ENCODE measurements at places on chromosomes 3 and 15.

- H3K36me3 ChIP-seq, result peaks cover 8% of the 10 kb centered on the region
- H3K4me1 ChIP-seq, result peaks cover 10% of the 10 kb centered on the region
- no peak overlapping the region for H3K4me3 ChIP-seq
Observed at GRCh38 chr15:65100442-65100841, 14.6 kb downstream of the UBAP1L start.

DNA sequence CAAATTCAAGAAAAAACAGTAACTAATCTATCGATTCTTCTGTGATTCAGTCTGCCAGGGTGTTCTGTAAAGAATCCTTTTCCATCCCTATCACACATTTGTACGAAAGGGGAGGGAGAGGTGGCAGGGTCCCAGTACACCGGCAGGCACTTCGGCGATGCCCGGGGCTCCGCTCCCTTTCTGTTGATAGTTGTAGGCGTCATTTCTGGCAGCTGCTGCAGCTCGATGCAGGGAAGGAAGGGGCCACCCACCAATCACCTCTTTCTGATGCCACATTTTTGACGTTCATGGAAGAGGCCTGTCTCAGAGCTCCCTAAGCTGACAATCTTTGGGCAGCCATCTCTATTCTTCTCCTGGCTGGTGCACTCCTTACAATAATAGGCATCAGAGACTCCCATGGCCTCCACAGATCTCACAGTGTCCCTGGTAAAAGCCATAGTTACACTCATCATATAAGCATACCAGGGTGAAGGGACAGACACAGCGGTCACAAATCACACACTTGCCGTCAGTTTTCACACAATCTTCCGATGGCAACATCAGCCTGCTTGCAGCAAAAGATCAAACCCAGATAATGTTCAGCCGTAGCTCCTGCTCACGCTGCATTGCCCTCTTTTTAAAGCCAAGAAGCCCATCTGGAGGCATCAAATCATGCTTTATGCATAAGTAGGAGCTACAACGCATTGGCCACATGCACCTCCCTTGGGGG lies 60.8 kb upstream of the ZBTB38 start:
- peak overlapping the region; percentile 81 for H3K4me3 ChIP-seq
- no peak for DNase-seq
- peaks cover 2% of the 10 kb centered on the region for H3K36me3 ChIP-seq
- peaks cover 47% of the 10 kb centered on the region for H3K4me1 ChIP-seq
- peak overlapping the region; percentile 91 for H3K27ac ChIP-seq

- no peak overlapping the region for H3K4me3 ChIP-seq
- H3K27ac ChIP-seq, result no peak overlapping the region
- no peaks in the 10 kb centered on the region for H3K36me3 ChIP-seq
- no peaks in the 10 kb centered on the region for H3K4me1 ChIP-seq
- no peak for DNase-seq
- peaks cover 20% of the 10 kb centered on the region for H3K27me3 ChIP-seq
Observed at GRCh38 chr3:107124885-107125284, 252.4 kb upstream of the CCDC54 start.

GRCh38 chr3:107112356-107112755 lies 264.9 kb upstream of the CCDC54 start:
- DNase-seq, result no peak
- no peaks in the 10 kb centered on the region for H3K4me1 ChIP-seq
- no peaks in the 10 kb centered on the region for H3K36me3 ChIP-seq
- no peak overlapping the region for H3K4me3 ChIP-seq
- H3K27ac ChIP-seq, result no peak overlapping the region

DNA sequence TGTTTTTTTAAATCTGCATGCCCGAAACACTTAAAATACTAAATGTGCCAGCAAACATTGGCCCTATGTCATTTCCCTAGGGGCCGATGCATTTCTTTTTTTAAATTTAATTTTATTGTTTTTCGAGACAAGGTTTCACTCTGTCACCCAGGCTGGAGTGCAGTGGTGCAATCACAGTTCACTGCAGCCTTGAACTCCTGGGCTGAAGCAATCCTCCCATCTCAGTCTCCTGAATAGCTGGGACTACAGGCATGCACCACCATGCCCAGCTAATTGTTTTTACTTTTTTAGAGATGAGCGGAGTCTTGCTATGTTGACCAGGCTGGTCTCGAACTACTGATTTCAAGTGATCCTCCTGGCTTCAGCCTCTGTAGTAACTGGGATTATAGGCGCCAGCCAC lies 5.5 kb downstream of the PARP9 start:
- H3K4me3 ChIP-seq, result no peak overlapping the region
- H3K36me3 ChIP-seq, result peaks cover 10% of the 10 kb centered on the region
- DNase-seq, result no peak
- H3K27ac ChIP-seq, result no peak overlapping the region
- H3K27me3 ChIP-seq, result no peaks in the 10 kb centered on the region

DNA sequence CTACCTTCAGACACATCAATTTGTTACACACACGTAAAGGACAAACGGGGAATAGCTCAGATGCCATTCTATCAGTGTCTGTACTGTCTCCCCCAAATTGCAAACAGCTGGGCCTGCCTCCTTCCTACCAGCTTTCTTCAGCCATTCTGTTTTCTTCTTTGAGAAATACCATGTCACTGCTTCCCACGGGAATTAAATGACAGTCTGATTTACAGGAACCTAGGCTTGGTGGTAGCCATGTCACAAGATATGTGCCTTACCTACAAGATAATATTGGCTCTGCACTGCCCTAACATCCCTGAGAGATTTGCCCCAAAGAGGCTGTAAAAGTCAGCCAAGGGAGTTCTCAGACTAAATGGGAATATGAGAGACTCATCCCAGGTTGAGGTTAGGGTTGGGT lies 308.3 kb downstream of the LRTM1 start:
- DNase-seq, result no peak
- H3K27me3 ChIP-seq, result no peaks in the 10 kb centered on the region
- H3K4me3 ChIP-seq, result no peak overlapping the region
- no peak overlapping the region for H3K27ac ChIP-seq
- no peaks in the 10 kb centered on the region for H3K4me1 ChIP-seq

DNA sequence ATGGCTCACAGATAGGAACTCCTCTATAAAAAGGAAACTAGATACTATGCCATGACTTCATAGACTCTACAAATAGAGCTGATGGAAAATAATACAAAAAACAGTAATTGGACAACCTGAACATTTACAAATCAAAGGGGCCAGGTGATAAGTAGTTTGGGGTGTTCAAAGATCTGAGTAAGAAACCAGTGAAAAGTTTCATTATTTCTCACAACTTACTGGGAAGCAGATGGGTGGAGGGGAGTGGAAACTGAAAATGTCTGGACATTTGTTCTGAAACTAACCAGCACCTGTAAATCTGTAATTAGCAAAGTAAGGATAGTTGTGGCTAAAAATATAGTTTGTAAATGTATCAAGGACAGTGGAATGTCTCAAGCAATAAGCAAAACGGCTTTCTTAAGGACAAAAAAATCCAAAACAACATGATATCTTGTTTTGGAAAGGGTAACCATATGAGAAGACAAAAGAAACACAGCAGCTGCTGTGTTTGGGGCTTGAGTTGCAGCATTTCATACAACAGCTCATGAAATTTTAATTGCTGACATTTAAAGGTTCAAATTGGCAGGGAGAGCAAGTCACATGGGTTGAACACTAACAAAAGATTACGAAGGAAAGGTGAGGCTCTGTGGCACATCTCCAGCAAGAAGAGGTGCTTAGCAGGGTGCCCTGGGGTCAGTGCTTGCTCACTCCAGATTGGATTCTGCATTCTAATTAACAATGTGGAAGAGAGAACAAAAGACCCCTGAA lies 26.8 kb upstream of the THBS1 start:
- peaks cover 37% of the 10 kb centered on the region for H3K27me3 ChIP-seq
- H3K4me3 ChIP-seq, result no peak overlapping the region
- no peaks in the 10 kb centered on the region for H3K36me3 ChIP-seq
- DNase-seq, result no peak

- no peak overlapping the region for H3K4me3 ChIP-seq
- no peaks in the 10 kb centered on the region for H3K27me3 ChIP-seq
- no peak for DNase-seq
- peaks cover 6% of the 10 kb centered on the region for H3K36me3 ChIP-seq
- no peak overlapping the region for H3K27ac ChIP-seq
Observed at GRCh38 chr15:77046704-77047412, 24.1 kb downstream of the TSPAN3 start.

GRCh38 chr3:12724794-12725193 lies 34.3 kb downstream of the TMEM40 start:
- no peaks in the 10 kb centered on the region for H3K27me3 ChIP-seq
- no peaks in the 10 kb centered on the region for H3K36me3 ChIP-seq
- DNase-seq, result no peak
- H3K4me1 ChIP-seq, result peaks cover 7% of the 10 kb centered on the region
- no peak overlapping the region for H3K4me3 ChIP-seq
- no peak overlapping the region for H3K27ac ChIP-seq

DNA sequence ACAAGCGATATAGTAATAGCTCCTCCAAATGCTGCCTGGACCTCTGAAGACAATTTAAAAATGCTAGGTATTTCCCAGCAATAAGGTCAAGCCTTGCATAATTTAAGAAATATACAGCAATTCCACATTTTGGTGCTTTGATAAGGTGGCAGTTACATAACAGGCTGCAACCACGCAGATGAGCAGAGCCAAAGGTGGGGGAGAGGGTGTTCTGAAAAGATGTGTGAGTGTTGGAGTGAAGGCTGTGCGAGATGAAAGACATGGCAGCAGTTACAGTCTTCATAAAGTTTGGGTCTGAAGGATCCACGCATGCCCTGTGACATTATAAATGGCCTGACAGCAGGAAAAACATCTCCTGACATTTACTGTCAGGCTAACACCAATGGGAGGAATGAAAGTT lies 26.1 kb downstream of the CTDSPL start:
- peaks cover 11% of the 10 kb centered on the region for H3K27me3 ChIP-seq
- no peak overlapping the region for H3K4me3 ChIP-seq
- H3K36me3 ChIP-seq, result peaks cover 2% of the 10 kb centered on the region
- H3K27ac ChIP-seq, result no peak overlapping the region

DNA sequence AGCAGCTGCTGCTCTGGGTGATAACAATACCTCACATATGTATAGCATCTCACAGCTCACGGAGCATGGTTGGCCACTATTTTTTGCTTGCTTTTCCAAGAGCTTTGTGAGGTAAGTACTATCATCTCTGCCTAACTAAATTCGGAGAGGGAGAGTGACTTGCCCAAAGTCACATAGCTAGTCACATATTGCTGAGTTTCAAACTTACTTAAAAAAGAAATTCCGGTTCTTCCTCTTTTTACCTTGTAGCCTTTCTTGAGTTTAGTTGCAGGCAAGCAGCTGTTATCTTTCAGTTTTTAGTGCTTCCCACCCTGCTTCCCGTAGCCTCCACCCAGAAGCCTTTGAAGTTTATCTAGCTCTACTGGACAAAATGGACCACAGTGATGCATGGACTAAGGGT lies 309.2 kb downstream of the PDCD6IP start:
- H3K27me3 ChIP-seq, result no peaks in the 10 kb centered on the region
- no peaks in the 10 kb centered on the region for H3K36me3 ChIP-seq
- DNase-seq, result no peak
- no peak overlapping the region for H3K27ac ChIP-seq

GRCh38 chr3:168081856-168082255 lies 13.9 kb downstream of the GOLIM4 start:
- no peaks in the 10 kb centered on the region for H3K36me3 ChIP-seq
- H3K4me3 ChIP-seq, result no peak overlapping the region
- H3K27ac ChIP-seq, result no peak overlapping the region
- H3K4me1 ChIP-seq, result no peaks in the 10 kb centered on the region

GRCh38 chr15:83312071-83312470 lies 27.6 kb upstream of the BNC1 start:
- H3K4me3 ChIP-seq, result no peak overlapping the region
- no peaks in the 10 kb centered on the region for H3K36me3 ChIP-seq
- no peak overlapping the region for H3K27ac ChIP-seq
- no peak for DNase-seq
- H3K27me3 ChIP-seq, result peaks cover 18% of the 10 kb centered on the region

GRCh38 chr3:170623524-170623923 lies 37.6 kb upstream of the SLC7A14 start:
- no peak overlapping the region for H3K4me3 ChIP-seq
- no peaks in the 10 kb centered on the region for H3K27me3 ChIP-seq
- H3K36me3 ChIP-seq, result no peaks in the 10 kb centered on the region
- no peaks in the 10 kb centered on the region for H3K4me1 ChIP-seq
- no peak for DNase-seq

DNA sequence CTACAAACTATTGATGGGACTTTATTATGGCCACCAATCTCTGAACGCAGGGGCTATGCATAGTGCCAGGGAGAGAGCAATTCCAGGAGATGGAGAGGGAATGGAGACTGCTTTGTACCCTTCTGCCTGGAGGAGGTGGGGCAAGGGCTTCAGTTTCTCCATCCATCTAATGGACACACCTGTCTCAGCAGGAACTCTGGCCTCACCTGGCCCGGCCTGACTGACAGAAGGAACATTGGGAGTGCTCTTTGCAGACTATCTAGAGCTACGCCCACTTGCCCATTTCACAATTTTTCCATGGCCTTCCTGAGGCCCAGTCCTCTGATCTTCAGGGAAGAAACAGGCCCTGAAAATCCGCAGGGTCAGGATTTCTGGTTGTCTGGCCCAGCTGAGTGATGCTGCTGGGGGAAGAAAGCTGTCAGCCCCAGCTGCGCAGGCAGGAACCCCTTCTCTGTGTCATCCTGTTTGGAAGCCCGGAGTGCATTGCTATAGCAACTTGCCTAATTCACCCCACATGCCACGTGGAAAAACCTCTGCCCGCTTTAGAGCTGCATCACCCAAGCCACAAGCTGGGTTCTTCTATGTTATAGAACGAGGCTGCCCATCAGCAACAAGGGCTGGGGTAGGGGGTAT lies 6.4 kb downstream of the ITGA11 start:
- H3K36me3 ChIP-seq, result no peaks in the 10 kb centered on the region
- DNase-seq, result no peak
- no peak overlapping the region for H3K4me3 ChIP-seq
- peaks cover 59% of the 10 kb centered on the region for H3K27me3 ChIP-seq

DNA sequence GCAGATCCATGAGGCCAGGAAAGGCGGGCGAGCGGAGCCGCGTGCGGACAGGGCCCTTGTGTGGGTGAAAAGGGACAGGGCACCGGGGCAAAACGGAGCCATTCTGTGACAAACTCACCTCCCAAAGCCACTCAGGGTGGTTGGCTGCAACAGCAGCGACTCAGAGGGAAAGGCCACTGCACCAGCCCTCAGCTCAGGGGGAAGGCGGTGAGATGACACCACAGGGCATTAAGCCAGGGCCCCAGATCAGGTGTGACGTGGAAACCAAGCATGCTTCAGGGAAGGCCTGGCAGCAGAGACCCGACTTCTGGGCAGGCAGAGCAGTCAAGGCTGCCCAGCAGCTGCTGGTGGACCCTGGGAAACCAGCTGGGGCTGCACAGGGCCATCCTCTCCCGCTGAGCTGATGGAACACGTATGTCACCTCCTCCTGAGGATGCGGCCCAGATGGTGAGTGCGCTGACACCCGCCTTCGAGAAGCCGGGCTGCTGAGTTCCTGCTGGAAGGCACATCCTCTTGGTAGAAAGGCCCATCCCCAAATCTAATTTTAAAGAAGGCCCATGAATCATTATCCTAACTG lies 82.3 kb downstream of the CHSY1 start:
- H3K4me3 ChIP-seq, result no peak overlapping the region
- no peak overlapping the region for H3K27ac ChIP-seq
- H3K36me3 ChIP-seq, result no peaks in the 10 kb centered on the region
- no peak for DNase-seq
- H3K4me1 ChIP-seq, result peaks cover 24% of the 10 kb centered on the region

Measured in T-helper 17 cell (primary cell).